Neural progenitor cell (in vitro differentiated cells): ENCODE measurements at places on chromosomes 12 and 14. TPM values are rescaled to one million over a fixed set of nuclear protein-coding genes. Genes with fewer than 3 reads are reported as not detected.

DPF3 gene
- total RNA-seq = not detected in 2 replicates

SLC5A8 gene
- total RNA-seq = not detected in 2 replicates

LAG3 gene
- total RNA-seq = 0.45 and 2.9 TPM in 2 replicates

CLEC1B gene
- not detected in 2 replicates for total RNA-seq

ZDHHC22 gene
- total RNA-seq = 0.07 and 0.31 TPM in 2 replicates
